ENCODE measurements at places on chromosomes 1 and 21.

DNA sequence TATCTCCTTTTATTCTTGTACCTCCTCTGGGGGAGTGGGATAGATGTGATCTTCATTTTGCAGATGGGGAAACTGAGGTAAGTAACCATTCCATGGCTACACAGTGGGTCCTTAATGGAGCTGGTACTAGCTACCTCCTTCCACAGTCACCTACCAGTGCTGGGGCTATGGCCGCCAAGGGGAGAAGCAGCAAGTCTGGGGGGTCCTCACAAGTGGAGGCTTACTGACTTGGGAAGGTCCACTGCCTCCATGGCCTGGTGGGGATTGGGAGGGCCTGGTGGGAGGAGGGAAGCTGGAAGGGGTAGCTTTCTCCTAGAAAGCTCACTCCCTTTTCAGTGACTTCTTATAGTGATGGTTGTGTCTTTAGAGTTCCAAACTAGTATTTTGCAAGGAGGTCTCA, 5.9 kb upstream of the FOXO6 start:
- DNase-seq, result no peak

DNA sequence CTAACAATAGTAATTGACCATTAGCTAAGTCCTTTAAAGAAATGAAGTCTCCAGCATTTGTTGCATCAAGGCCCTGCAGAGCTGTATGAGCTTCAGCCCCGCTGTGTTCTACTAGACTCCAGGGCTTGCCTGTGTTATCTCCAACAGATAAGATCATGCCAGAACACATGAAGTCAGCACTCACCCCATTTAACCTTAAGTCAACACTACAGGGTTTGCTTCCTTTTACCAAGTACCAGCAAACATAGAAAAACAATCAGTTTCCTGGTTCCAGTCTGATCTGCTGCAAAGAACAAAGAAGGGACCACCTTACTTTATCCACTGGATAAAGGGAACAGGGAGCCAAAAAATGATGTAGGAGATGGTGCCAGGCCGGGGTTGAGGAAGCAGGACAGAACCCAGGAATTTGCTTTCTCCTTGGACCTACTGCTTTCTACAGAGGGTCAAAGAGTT, 41.3 kb upstream of the ENAH start:
- no peak for DNase-seq

GRCh38 chr1:205714190-205714905, 34.0 kb upstream of the SLC45A3 start:
- no peak for DNase-seq

- no peak for DNase-seq
Measured at GRCh38 chr1:70874818-70875217, 172.8 kb downstream of the PTGER3 start.

DNA sequence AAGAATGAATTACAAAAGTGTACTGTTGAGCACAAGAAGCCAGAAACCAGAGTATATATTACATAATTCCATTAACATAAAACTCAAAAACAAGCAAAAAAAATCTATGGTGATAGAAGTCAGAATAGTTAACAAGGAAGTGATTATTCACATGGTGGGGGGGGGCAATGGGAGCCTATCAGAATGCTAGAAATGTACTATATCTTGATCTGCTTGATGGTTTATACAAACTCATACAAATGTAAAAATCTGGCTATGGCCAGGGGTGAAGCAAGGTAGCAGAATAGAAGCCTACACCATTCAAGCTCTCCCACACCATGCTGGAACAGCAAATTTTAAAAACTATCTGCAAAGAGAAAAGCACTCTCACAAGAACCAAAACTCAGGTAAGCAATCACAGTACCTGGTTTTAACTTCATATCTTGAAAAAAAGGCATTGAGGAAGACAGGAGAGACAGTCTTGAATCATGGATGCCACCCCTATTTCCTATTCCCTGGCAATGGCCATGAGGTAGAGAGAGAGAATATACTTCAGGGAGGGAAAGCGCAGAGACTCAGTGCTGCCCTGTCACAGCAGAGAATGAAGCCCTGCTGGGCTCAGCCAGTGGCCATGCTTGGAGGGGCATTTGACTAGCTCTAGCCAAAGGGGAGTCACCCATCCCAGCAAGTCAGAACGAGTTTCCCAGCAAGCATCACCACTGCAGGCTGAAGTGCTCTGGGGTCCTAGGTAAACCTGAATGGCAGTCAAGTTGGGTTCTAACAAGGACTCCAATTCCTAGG, 73.8 kb downstream of the CDC42BPA start:
- no peak for DNase-seq

- DNase-seq, result no peak
Measured at GRCh38 chr1:33986390-33987095, 122.7 kb downstream of the HMGB4 start.

- no peak for DNase-seq
Measured at GRCh38 chr1:67618285-67619018, 66.5 kb upstream of the GADD45A start.

DNA sequence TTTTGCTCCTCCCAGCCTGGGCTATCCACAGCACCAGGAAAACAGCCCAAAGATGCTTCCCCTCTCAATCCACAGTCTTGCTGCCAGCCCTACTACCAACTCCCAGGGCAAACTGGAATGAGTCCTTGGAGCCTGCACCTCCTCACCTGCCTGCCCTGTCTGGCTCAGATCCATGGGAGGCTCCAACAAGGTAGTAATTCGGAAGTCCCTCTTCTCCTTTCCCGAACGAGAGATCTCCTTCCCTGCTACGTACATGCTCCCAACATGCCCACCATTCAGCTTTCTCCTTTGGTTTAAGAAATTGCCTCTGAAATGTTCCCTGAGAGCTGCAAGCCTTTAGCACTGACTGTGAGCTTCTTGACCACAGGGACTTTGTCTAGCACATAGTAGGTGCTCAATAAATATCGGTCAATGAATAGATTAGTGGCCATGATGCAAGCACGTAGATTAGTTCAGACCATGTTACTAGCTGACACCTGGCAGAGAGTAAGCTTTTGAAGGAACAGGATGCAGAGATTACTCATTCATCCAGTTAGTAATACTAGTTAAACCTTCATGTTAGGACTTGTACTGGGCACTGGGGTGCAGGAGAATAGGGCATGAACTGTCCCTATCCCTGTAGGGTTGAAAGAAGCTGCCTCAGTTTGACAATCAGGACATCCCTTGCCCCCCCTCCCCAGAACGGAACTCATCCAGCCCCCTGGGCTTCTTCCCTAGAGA, 80.1 kb downstream of the DISP3 start:
- DNase-seq, result no peak

GRCh38 chr1:115794976-115795639, 26.6 kb upstream of the CASQ2 start:
- DNase-seq, result no peak

- no peak for DNase-seq
Measured at GRCh38 chr1:117077267-117077666, 17.1 kb downstream of the TTF2 start.

- DNase-seq, result no peak
Measured at GRCh38 chr1:167330601-167331293, 110.1 kb downstream of the POU2F1 start.

DNA sequence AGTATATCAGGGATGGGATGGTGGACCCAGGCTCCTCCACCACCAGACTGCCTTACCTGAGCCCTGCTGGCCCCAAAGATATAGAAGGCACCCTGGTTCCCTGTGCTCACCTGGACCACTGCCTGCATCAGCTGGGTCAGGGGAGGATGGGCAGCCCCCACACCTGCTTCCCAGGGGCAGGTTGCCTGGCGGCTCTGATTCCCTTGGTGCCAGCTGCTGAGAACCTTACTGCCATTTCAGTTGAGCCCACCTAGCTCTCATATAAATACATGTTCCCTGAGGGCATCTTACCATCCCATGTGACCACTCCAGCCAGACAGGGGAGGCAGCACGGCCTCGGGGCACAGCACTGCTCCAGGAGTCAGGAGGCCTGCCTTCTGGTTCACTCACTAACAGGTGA, 24.4 kb downstream of the PSEN2 start:
- DNase-seq, result no peak

GRCh38 chr1:184078564-184079249, 27.2 kb downstream of the TSEN15 start:
- no peak for DNase-seq

DNA sequence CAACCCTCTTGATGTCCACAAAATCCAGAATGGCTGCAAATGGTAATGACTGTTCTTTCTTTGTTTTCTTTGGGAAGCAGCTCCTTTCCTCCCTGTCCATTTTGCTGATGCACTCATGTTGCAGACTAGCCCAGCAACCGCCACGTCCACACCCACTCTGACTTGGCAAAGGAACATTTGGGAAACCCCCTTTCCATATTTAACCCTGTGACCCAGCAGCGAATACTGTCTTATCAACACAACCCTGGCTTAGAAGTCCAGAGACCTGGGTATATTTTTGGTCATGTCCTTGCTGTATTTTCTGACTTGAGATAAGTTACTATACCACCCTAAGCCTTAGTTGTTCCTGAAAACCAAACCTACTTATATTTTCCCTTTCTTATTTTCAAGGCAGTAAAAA, 18.1 kb upstream of the SHE start:
- DNase-seq, result no peak

- no peak for DNase-seq
Measured at GRCh38 chr1:91809317-91809716, 76.6 kb downstream of the TGFBR3 start.

GRCh38 chr1:159705251-159705903, 9.0 kb downstream of the CRP start:
- no peak for DNase-seq

GRCh38 chr1:79113836-79114235, 107.3 kb upstream of the ADGRL4 start:
- DNase-seq, result no peak

DNA sequence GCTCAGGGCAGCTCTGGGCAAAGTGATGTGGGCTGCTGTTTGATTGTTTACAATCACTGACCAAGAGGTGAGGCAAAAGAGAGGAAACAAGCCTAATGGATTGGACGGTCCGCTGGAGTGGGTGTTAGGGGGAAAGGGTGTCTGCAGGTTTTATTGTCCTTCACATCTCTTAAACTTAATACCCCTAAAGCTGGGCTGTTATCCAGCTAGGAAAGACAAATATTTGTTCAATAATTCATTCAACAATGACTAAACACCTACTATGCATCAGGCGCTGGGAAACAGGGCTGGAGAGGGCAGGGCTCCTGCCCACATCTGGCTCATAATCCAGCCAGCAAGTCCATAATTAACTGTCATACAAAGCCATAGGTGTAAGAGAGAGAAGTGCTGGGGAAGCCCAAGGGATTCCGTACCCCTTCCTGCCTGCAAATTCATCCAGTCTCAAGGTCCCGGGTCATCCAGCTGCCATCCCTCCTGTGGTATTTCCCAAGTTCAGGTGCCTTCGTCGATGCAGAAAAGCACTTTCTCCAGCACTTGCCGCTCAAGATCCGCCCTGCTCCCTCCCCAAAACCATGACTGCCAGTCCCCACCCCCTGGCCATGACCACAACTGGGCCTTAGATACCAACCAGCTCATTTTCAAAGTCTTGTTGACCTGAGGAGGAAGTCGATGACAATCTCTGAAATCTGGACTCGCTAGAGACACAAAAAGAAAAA, 10.7 kb downstream of the TMEM63A start:
- no peak for DNase-seq

- no peak for DNase-seq
Measured at GRCh38 chr1:83997631-83998030, 1.3 kb downstream of the TTLL7 start.

GRCh38 chr1:3550511-3551289, 60.6 kb downstream of the MEGF6 start:
- no peak for DNase-seq

GRCh38 chr1:23098463-23099170, 70.0 kb downstream of the LUZP1 start:
- DNase-seq, result peak; percentile 60
